MCF 10A (cell line): ENCODE measurements at places on chromosomes 7 and 10.

DNA sequence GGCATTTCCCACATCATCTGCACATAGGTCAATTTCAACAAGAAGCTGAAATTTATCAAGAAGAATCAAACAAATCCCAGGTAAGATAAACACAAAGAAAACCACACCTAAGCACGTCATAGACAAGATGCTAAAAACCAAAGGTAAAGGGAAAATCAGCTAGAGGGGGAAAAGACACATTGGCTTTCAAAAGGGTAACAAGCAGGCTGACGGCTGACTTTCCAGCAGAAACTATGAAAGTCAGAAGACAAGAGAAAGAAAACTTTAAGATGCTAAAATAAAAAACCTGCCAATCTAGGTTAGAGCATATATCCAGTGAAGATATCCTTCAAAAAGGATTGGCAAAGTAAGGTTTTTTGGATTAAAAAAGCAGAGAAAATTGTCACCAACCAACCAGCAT is 59.9 kb upstream of the RHEB start:
- H3K27ac ChIP-seq: no peak overlapping the region
- DNase-seq: peak; percentile 10
- no peaks in the 10 kb centered on the region for H3K27me3 ChIP-seq
- H3K4me3 ChIP-seq: no peak overlapping the region

DNA sequence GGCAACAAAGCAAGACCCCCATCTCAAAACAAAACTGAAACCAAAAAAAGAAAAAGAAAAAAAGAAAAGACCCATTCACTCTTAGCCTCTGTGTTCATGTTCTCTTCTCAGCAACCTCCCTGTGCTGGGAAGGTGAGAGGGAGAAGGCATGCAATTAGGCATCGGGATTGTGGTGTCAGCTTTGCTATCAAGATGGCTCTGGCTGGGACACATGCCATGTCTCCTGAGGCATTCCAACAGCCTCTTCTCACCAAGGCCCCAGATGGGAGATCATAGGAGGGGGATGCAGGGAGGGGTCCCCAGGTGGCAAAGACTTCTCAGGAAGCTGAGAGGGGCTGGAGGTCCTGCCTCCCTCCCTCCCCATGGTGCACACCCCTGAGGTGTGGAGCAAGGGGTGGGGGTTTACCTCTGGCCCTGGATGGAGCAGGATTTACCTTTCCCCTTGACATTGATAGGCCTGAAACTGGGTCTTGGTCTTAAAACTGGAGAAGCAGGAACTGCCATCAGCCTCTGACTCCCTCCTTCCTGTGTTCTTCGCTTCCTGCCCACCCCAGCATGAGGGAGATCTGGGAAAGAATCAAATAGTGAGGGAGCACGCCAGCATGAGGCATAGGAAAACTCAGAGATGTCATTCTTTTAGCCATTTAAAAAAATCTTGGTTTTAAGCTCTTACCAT is 96.2 kb upstream of the DUSP5 start:
- H3K4me1 ChIP-seq: peaks cover 31% of the 10 kb centered on the region
- H3K36me3 ChIP-seq: no peaks in the 10 kb centered on the region
- H3K4me3 ChIP-seq: no peak overlapping the region
- no peaks in the 10 kb centered on the region for H3K27me3 ChIP-seq
- H3K27ac ChIP-seq: peak overlapping the region; percentile 16
- no peak for DNase-seq

DNA sequence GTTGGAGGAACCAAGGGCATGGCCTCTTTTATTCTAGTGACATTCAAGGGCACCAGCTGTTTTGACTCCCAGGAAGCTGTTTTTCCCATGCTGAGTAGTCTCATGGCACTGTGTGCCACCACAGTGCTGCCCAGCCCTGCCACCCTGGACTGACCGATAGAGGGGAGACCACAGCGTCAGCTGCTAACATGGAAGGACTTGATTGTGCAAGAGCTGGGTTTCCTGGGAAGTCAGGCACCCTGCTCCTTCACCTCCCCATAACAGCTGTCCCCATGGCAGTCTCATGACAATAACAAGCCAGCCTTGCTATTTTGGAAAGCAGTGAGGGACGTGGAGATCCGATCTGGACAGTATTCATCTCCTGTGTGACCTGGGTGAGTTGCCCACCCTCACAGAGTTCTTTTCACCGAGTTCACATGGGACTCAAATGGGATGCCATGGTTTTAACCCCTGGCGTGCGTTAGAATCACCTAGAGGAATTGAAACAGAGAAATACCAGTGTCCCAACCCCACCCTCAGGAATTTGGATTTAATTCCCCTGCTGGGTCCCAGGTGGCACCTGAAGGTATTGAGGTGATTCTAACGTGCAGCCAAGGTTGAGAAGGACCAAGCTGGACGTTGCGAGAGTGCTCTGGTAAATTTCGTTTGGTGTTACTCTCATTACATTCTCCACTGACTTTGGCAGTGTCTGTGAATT is 174.8 kb downstream of the CELF2 start:
- peaks cover 65% of the 10 kb centered on the region for H3K27me3 ChIP-seq
- no peaks in the 10 kb centered on the region for H3K4me1 ChIP-seq
- H3K27ac ChIP-seq: no peak overlapping the region
- no peaks in the 10 kb centered on the region for H3K36me3 ChIP-seq
- H3K4me3 ChIP-seq: no peak overlapping the region
- DNase-seq: no peak

DNA sequence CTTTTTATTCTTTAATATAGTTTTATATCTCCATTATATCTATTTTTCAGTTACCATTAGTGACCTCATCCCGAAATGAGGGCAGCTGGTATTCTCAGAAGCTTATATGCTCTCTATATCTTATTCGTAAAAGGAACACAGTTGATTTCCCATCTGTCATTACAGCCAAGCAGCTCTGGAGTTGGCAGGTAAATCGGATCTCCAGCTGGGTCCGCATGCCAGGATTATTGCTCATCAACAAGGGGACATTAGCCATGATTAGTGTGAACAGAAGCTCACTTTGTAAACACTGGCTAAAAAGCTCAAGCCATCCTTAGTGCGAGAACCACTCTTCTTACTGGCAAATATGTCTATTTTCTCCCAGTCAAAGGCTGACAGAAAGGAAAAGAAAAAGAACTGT is 180.3 kb downstream of the NPSR1 start:
- H3K27ac ChIP-seq: no peak overlapping the region
- no peak for DNase-seq
- H3K27me3 ChIP-seq: no peaks in the 10 kb centered on the region
- no peaks in the 10 kb centered on the region for H3K36me3 ChIP-seq
- H3K4me3 ChIP-seq: no peak overlapping the region

DNA sequence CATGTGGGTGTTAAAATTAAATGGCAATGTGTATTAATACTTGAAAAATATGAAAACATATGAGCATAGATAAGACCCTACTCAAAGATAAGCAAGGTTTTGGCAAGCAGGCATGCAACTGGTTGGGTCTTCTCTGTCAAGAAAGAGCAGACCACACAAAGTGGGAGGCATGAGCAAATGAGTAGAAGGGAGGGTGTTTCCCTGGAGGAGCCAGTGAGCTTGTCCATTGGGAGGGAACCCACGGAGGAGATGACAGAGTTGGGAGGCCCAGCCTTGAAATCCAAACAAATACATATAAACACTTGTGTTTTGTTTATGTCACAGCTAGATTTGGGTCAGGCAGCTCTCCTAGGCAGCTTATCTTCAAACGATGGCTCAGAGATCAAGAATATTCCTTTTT is 134.5 kb upstream of the CXCL12 start:
- H3K4me3 ChIP-seq: no peak overlapping the region
- H3K27ac ChIP-seq: no peak overlapping the region
- DNase-seq: no peak
- no peaks in the 10 kb centered on the region for H3K4me1 ChIP-seq
- no peaks in the 10 kb centered on the region for H3K36me3 ChIP-seq
- H3K27me3 ChIP-seq: no peaks in the 10 kb centered on the region

DNA sequence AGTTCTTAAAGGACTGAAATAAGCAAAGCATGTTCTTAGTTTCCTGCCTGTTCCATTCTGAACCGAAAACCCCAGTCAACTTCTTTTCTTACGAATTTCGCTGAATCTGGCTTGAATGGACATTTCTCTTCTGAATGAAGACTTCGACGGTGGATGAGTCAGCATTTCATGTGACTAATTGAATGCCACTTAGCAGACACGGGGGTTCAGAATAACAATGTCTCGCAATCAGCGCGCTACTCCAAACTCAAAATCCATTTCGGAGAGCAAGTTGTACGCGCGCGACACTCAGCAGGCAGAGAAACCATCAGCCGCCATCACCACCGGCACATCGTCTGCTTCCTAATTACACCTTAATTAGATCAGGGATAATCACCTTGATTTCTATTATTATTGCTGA is 239.0 kb upstream of the KLF6 start:
- no peak overlapping the region for H3K4me3 ChIP-seq
- H3K27ac ChIP-seq: no peak overlapping the region
- H3K36me3 ChIP-seq: no peaks in the 10 kb centered on the region
- DNase-seq: peak; percentile 14
- no peaks in the 10 kb centered on the region for H3K27me3 ChIP-seq

DNA sequence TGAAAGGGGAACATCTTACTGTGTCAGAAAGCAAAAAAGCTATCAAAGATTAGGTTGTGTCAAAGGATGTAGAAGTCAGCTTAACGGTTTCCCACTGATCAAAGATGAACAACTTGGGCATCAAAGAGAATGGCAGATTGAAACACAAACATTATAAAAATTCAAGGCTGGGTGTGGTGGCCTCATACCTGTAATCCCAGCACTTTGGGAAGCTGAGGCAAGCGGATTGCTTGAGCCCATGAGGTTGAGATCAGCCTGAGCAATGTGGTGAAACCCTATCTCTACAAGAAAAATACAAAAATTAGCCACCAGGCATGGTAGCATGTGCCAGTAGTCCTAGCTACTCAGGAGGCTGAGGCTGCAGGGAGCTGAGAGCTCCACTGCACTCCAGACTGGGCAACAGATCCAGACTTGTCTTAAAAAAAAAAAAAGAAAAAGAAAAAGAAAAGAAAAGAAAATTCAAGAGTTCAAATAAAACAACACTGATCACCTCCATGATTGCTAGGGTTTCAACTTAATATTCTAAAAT is 34.5 kb downstream of the RTKN2 start:
- peaks cover 21% of the 10 kb centered on the region for H3K4me1 ChIP-seq
- no peak overlapping the region for H3K27ac ChIP-seq
- no peaks in the 10 kb centered on the region for H3K36me3 ChIP-seq
- no peak for DNase-seq
- no peak overlapping the region for H3K4me3 ChIP-seq

- H3K4me1 ChIP-seq: no peaks in the 10 kb centered on the region
- H3K4me3 ChIP-seq: no peak overlapping the region
- no peak overlapping the region for H3K27ac ChIP-seq
- H3K36me3 ChIP-seq: no peaks in the 10 kb centered on the region
- peak; percentile 34 for DNase-seq
These were observed 13.6 kb downstream of the VPS50 start for GRCh38 chr7:93245525-93246432.

DNA sequence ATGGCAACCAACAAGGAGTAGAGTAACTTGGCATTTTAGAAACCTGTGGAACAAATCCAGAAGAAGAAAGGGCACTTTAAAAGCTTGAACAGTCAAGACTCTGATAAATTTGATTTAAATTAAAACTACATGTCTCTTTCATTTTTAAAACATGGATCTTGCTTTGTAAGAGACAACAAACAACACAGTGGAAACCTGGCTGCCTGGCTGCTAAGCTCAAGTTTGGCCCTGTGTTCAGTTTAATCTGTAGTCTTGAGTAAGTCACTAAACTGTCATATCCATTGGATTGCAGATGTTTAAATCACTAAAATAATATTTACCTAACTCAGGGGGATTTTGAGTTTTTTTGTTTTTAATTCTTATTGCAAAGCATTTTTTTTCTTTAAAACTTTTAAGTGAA is 374.9 kb upstream of the SEMA3D start:
- no peak for DNase-seq
- peaks cover 57% of the 10 kb centered on the region for H3K27me3 ChIP-seq
- H3K4me1 ChIP-seq: no peaks in the 10 kb centered on the region
- H3K27ac ChIP-seq: no peak overlapping the region
- H3K36me3 ChIP-seq: no peaks in the 10 kb centered on the region
- H3K4me3 ChIP-seq: no peak overlapping the region

DNA sequence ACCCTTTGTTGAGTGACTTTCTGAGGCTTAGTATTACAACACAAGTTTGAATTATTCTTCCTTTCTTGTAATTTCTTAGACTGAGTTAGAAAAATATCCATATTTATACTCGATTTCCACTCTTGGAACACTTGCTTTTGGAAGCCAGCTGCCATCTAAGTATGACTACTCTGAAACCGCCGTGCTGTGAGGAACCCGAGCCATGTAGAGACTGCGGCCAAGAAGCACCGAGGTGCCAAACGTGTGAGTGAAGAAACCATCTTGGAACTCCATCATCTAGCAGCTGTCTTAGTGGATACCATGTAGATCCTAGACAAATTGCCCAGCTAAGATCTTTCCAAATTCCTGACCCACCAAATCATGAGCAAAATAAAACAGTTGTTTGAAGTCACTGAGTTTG is 49.7 kb upstream of the PRKAR2B start:
- no peaks in the 10 kb centered on the region for H3K4me1 ChIP-seq
- no peaks in the 10 kb centered on the region for H3K27me3 ChIP-seq
- DNase-seq: no peak
- H3K27ac ChIP-seq: no peak overlapping the region
- no peaks in the 10 kb centered on the region for H3K36me3 ChIP-seq
- H3K4me3 ChIP-seq: no peak overlapping the region
